Stimulated activated CD4-positive, alpha-beta T cell treated with anti-CD3 and anti-CD28 coated beads, TNF-alpha, amount 100 ng/mL, for 1 hour (primary cell): ENCODE measurements at places on chromosomes 11 and 22.

DNA sequence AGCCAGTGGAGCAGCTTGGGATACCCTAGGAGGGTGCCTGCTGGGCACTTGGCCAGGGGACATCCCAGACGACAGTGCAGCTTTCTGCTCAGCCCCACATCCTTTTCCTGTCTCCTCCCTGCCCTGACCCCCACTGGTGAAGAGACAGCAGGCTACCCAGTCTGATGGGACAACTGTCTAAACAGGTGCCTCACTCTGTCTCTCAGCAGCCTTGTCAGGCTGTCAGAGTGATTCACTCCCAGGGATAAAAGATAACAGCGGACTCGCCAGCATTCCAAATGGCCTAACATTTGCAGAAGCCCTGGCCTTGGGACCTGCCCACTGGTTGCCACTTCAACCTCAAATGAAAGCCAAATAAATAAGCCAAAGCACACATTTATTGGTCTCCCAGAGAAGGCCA lies 318.6 kb upstream of the PLET1 start:
- DNase-seq = no peak

GRCh38 chr11:76768909-76769560 lies 14.1 kb upstream of the TSKU start:
- no peak for DNase-seq

DNA sequence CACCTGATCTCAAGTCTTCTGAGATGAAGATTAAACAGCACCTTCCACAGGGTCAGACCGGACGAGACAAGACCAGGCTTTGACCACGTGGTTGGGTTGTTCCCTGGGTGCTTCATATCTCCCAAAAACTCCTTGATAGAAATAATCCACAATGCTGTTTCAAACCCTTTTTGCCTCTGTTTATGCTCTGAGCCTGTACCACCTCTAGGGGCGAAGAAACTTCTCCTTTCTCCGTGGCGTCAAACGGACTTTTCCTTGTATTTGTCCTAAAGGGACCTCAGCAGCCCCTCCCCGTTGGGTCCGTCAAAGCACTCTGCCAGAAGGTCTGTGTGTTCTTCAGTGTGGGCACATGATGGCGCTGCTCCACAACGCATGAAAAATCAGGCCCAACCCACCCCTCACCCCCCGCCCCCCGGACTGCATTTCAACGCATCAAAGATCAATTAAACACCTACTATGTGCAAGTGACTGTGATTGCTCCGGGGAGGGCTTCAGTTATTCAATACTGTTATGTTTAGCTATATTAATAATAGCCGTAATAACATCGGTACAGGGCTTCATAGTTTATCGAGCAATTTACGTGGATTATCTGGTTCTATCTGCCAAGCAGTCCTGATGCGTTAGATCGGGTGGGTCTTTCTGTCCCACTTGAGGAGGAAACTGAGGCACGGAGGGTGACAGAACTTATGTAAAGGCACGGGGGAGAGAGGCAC lies 17.3 kb upstream of the EIF3D start:
- peak; percentile 18 for DNase-seq

DNA sequence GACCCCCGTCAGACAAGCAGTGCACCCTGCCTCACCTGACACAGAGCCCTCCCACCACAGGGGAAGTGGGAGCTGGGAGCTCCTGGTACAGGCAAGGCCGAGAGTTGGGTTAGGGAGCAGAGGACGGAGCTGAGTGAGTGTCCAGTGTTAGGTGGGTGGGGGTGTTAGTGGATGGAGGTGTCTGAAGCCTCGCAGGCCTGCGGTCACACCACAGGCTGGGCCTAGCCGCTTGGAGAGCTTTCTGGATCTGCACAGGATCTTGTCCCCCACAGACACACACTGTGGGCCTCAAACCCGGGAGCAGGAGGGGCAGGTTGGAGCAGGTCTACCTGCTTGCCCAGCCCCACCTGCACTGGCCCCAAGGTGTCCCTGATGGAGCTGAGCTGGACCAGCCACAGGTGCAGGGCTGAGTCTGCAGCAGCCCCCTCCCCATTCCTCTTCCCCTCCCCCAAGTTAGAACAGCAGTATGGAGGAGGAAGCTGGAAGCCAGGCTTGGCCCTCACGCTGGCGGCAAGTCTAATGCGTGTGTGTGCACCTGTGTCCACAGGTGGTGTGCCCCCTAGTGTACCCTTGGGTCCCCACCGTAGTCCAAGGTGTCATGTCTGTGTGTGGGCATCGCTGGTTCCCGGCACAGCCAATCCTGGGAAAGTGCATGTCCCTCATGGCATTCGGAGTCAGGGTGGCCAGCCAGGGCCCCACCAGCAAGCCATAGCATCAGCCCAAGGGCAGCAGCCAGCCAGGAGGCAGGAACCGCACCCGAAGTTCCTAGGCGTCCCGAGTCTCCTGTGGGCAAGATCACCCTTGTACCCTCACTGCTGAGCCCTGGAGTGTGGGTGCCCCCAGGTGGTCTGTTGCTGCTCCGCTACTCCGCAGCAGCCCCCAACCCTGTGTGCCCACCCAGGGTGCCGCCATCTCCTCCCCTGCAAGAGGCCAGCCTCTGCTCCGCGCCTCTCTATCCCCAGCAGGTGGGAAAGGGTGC lies 2.0 kb upstream of the GATD1 start:
- DNase-seq = no peak

DNA sequence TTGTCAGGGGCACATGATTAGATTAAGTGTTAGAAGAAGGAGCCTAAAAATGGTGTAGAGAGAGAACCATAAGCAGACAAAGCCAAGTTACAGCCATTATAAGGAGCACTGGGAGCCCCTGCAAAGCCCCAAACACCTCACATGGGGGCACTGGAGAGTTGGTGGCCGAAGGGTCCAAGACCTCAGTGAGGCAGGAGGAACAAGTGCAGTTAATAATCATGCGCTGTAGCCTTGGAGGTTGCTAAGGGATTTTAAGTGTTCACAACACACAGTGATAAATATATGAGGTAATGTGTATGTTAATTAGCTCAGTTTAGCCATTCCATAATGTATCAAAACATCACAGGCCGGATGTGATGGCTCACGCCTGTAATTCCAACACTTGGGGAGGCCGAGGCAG lies 54.4 kb upstream of the JAM3 start:
- DNase-seq = no peak

GRCh38 chr11:104968856-104969776 lies 742 bp upstream of the CASP4 start:
- DNase-seq = no peak

DNA sequence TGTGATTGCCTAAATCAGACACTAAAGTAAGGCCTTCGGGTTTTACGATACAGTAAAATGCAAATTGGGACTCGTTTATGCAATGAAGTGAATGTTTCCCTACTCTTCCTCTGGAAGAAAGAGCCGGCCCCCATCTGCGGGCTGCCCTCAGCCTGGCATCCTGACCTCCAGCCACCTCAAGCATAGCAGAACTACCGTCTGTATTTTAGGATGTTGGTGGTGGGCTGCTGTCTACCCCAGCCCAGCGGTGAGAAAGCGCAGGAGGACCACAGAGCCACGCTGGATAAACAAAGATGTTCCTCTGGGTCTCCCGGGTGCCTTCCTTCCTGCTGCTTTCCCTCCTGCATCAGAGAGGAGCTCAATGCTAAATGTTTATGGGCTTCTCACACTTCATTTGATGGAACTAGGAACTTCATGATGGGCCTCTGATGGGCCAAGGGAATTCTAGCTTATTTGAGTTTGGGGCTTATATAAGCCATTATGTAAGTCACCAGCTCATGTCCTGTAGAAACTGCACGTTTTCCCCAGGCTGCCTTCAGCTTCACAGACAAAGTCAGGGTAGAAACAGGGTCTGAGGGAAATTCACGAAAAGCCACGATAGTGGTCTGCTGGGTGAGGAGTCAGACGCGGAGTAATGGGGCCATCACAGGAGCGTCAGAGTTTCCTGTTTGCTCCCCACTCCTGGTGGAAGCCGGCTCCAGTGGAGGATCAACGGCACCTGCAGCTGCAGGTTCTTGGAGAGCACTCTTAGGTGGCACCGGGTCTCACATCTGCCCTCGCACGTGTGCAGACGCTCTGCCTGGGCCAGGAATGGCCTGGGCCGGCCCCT lies 287.4 kb downstream of the BRD1 start:
- no peak for DNase-seq

DNA sequence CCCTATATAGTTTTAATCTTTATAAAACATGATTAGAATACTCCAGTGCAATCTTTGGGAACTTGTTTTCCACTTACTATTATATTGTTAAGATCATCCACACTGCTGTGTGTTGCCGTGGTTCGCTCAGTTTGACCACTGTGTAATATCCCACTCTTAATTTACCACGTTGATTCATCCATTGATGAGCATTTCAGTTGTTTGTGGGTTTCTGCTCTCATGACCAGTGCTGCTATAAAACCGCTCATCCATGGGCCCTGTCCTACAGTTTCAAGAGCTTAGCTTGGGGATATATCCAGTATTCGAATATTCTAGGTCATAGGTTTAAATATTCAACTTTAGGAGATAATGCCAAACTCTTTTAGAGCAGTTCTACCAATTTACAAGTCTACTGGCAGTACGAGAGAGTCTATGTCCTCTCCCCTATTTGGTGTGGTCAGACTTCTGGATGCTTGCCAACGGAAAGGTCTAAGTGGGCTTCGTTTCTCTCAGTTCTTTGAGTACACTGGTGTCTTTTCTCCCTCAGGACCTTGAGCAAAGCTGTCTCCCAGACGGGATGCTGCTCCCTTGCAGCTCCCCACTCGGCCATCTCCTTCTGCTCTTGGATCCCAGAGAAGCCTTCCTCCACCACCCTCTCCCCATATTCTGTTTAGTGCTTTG lies 94.9 kb upstream of the ALX4 start:
- no peak for DNase-seq
